ENCODE measurements at places on chromosomes 3 and 15.

DNA sequence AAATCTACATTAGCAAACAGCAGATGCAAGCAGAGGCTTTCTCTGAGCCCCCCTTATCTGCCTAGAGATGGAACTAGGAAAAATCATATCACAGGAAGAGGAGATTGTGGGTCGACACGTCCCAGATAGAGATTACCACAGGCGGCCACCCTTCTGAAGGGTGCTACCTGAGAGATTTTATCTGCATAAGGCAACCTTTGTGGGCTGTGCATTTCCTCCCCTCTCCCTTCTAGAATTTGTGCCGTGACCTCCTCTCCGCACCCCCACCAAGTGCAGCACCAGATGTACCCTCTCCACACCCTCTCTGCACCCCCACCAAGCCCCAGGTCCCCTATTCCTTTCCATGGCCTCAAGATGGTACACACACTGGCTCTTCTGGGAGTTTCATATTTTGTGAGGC, 27.4 kb downstream of the METTL6 start:
- DNase-seq, result no peak

DNA sequence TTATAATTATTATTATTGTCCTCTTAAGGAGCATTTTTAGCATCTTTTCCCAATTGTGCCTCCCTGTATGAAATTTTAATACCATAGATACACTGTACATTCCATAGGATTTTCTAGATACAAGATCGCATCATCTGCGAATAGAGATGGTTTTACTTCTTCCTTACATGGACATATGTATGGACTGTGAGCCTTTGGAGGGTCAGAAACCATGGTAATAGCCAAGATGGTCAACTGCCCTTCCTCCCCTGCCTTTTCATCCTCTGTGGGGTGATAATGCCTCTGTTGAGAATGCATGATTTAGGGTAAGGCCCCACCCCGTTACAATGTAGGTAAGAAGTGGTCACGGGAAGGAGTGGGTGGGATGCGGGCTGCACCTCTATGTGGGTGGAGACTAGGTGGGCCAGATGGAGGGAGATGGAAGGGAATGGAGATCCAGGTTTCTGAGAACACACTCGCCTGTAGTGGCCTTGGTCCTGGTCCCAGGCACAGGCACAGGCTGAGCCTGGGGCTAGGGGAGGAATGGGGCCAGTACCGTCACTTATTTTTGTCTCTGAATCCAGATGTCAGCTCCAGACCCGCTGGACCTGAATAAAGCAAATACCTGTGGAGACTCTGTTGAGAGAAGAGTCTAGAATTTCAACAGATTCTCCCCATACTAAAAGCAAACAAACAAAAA, 31.7 kb downstream of the GOLGA6A start:
- DNase-seq, result no peak

DNA sequence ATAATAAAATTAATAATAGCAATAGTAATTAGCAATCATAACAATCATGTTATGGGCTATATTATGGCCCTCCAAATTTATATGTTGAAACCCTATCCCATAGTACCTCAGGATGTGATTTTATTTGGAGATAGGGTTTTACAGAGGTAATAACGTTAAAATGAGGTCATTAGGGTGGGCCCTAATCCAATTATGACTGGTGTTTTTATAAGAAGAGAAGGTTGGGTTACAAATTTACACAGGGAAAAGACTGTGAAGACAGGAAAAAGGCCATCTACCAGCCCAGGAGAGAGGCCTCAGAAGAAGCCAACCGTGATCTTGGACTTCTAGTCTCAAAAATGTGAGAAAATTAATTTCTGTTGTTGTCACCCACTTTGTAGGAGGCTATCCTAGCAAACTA, 353.1 kb downstream of the CHL1 start:
- no peak for DNase-seq

GRCh38 chr3:117193390-117193789, 483.8 kb downstream of the TUSC7 start:
- DNase-seq, result no peak

- DNase-seq, result no peak
Observed at GRCh38 chr3:86388820-86389219, 602.1 kb downstream of the VGLL3 start.

DNA sequence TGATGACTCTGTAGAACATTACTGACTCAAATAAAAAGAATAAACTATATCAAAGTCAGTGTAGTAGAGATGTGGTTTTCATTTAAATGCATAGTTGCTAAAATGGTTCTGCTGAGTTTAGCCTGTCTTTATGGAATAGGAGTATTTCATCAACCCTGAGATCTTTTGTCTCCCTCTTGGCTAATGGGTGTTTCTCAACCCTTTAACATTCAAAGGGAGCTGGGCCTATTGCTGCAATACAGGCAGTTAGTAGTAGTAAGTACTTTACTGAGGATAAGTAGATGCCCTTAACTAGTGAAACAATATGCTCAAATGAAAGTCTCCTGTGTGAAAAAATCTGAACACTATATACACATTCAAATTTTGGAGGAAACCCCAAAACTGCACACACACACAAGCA, 184.7 kb upstream of the TTC14 start:
- DNase-seq, result no peak

GRCh38 chr15:57495554-57496165, 96.0 kb upstream of the MYZAP start:
- no peak for DNase-seq

GRCh38 chr15:38853608-38854007, 289.0 kb upstream of the RASGRP1 start:
- DNase-seq, result no peak

- peak; percentile 72 for DNase-seq
Observed at GRCh38 chr3:46127503-46127902, 80.6 kb downstream of the CCR1 start.

DNA sequence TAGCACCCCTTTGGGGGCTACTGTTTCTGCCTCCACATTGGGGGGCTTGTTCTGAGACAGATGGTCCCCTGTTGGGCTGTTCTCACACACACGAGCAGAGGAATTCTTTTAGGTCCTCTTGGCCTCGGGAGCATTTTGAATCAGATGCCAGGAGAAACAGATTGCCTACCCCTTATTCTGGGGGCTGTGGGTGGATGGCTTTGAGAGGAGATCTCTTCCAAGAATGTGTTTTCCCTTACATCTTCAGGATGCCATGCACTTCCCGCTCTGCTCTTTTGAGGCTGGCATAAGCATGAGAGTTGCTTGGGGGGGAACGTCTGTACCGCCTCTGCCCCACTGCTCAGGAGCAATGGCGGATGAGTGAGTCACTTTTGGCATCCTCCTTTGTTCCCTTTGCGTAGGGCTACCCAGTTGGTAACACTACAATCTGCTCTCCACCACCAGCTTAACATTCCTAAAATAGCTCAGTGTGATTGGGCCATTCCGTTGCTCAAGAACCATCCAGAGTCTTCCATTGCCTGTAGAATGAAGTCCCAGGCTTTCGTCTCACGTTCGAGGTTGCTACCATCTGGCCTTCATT, 154.4 kb downstream of the RPLP1 start:
- no peak for DNase-seq

GRCh38 chr3:49173116-49173791, 1.9 kb downstream of the KLHDC8B start:
- DNase-seq, result no peak

DNA sequence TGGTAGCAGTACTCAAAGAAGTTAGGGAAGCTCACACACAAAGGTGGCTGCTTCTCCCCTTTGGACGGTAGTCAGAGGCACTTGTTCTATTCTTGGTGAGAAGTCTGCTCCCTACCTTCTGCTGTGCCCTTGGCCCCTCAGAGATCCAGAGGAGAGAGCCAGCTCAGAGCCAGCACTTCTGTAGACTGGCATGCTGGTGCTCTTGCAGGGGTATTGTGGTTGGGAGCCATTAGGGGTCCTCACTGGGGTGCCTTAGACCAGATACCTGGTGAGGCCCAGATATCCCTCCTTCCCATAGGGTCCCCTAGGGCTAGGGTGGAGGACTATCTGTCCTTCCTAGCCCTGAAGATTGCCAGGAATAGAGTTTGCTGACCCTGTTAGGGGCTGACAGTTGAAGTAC, 140.6 kb downstream of the EEFSEC start:
- no peak for DNase-seq

GRCh38 chr15:39267685-39268084, 313.2 kb upstream of the THBS1 start:
- no peak for DNase-seq

- DNase-seq, result no peak
Observed at GRCh38 chr3:119657887-119658702, 2.3 kb downstream of the POPDC2 start.

DNA sequence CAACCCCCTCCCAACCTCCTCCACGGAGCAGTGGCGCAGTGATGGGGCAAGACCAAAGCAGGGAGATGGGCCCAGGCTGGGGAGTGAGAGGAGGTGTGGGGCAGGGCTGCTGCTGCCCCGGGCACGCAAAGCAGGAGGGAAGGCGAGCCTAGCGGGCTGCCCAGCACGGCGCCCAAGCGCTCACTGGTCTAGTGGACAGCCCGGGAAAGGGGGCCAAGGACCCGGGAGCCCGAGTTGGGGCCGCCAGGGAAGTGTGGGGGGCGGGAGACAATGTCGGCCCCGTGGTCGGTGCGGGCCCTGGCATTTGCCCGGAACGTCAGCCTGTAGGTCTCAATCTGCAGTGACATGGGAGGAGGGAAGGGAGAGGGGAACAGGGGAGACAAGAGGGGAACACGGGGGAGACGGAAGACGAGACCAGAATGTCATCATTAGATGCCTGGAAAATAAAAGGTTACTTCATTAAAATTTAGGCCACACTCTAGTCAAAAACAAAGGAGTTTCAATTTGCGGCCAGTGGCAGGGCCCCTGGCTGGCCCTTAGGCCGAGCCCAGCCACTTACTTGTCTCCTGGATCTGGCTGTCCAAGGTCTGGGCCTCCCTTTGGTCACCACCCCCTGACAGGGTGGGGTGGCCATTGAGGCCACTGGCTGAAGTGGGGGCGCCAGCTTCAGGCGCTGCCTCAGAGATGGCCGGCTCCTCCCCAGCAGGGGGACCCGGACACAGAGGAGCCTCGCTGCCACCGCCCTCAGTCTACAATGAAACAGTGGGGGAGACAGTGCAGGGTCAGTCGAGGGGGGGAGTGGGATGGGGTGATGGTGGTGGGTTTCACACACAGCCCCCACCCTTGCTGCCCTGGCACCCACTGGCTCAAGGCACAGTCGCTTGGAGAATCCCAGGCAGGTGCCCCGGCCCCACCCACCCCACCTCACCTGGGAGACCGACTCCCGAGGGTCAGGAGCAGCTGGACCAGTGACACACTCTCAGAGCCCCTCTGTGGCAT, 50.0 kb downstream of the DHX30 start:
- DNase-seq, result no peak

- DNase-seq, result no peak
Observed at GRCh38 chr15:43361313-43361903, 9.4 kb downstream of the ZSCAN29 start.

GRCh38 chr15:75109736-75110130, 86.3 kb downstream of the PPCDC start:
- no peak for DNase-seq

- DNase-seq, result no peak
Observed at GRCh38 chr3:81433675-81434074, 327.8 kb downstream of the GBE1 start.

DNA sequence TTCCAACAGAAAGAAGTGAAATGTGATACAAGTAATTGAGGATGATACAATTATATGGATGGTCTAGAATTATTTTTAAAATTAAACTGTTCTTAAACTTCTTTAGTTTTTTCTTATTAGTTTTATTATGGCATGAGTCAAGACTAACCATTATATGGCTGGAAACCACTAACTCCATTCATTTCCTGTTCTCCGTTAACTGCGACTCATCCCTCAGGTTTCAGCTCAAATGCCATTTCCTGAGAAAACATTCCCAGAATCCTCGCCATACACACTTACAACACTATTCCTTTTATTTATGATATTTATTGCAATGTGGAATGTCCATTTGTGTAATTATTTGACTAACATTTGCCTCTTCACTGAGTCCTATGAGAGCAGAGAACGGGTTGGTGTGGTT, 394.1 kb downstream of the SOX2 start:
- peak; percentile 39 for DNase-seq

- no peak for DNase-seq
Observed at GRCh38 chr3:17087509-17087908, 202.8 kb downstream of the PLCL2 start.

DNA sequence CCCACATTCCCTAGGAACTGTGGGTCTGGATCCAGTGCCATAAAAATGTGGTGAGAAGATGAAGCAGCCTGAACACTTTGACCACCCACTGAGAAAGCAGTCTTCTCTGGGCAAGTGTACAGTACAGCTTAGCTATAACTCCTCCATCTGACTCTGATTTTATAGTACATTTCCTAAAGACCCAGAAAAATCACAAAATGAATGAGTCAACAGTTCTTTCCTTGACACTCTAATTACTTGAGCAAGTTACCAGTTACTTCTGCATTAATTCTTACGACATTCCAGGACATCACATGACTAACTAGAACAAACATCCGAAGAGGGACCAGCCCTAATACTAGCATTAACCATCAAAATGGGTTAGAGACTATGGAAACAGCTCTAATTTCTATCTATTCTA, 148.1 kb upstream of the PEX5L start:
- DNase-seq, result no peak

- no peak for DNase-seq
Observed at GRCh38 chr15:85581495-85581894, 201.1 kb downstream of the AKAP13 start.

DNA sequence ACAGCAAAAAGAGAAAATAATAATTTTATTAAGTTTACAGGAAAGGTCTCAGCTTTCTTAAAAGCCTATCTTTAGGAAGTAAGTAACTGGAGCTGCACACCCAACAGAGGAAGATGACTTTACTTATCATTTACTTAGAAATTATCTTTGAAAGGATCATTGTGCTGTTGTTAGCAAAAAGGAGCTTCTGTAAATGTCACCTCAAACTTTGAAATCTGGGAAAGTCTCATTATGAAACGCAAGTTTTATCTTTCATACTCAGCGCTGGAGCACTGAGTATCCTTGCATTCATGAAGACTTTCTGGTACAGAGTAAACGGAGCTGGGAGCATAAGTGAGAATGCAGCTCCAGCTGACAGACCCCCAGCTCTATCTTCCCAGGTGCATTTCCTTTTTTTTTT, 491.2 kb upstream of the TPRG1 start:
- DNase-seq, result no peak

- no peak for DNase-seq
Observed at GRCh38 chr15:80620931-80621330, 74.2 kb upstream of the ABHD17C start.
